Activated CD8-positive, alpha-beta memory T cell treated with anti-CD3 and anti-CD28 coated beads, Interleukin-2, amount 10 ng/mL, durations not matched to agents 7 days and 5 days (primary cell): ENCODE measurements at places on chromosomes 12 and 14. TPM values are rescaled to one million over a fixed set of nuclear protein-coding genes. Genes with fewer than 3 reads are reported as not detected.

GRCh38 chr12:77578466-77579220, 252.1 kb upstream of the NAV3 start:
- DNase-seq: no peak

- DNase-seq: no peak
These were observed 17.7 kb downstream of the ZFYVE26 start for GRCh38 chr14:67798731-67799130.

- DNase-seq: no peak
These were observed 257.1 kb downstream of the ADAMTS20 start for GRCh38 chr12:43294916-43295315.

- DNase-seq: no peak
These were observed 14.8 kb downstream of the KRT7 start for GRCh38 chr12:52247622-52248540.

DNA sequence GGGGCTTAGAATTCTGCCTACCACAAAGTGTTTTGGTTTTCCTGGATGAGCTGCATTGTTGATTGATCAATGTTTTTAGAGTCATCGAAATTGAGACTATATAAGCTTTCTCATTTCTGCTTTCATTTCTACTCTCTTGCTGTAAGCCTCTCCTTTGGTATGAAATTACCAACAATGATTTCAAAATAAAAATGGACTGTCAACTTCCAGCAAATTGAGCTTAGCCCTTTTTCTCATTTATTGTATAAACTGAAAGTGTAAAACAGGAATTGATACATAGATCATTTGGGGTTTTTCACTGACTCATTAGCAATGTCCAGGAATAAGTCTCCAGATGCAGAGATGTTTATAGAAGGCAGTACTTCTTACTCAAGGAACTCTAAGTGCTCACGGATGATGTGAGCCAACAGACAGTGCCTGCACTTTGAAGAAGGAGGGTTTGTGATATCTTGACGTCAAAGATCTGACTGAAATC, 20.0 kb upstream of the PCNX1 start:
- no peak for DNase-seq

Gene KCNK13
- 0.23 TPM for total RNA-seq

Gene KRT80
- total RNA-seq: not detected

Gene TCTN1
- 5.8 TPM for total RNA-seq
